ENCODE measurements at places on chromosomes 3 and 15.
A peak's percentile ranks its signal among the peaks of the same experiment; 100 is the strongest.

DNA sequence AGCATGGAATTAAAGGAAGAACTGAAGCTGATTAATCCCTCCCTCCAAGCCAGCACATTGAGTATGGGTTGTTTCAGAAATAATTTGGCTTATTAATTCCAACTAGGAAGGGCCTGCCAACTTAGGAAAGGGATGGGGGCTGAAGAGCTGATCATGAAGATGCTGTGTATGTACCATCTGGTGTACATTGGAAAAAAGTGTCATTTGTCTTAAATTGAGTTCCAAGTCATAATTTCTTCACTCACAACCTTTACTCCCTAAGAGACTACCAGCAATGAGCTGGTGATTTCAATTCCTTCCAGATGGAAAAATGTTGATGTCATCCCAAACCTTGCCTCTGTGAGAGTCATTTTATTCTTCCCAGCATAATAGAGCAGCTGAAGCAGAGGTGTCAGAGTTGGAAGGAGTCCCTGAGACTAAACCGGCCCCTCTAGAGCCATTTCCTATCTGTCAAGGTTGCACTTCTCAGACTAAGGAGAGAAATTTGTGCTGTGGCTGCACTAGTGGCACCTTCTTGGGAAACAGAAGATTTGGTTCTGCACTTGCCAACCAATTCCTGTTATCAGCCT, 79.4 kb downstream of the GTPBP8 start:
- DNase-seq = no peak

DNA sequence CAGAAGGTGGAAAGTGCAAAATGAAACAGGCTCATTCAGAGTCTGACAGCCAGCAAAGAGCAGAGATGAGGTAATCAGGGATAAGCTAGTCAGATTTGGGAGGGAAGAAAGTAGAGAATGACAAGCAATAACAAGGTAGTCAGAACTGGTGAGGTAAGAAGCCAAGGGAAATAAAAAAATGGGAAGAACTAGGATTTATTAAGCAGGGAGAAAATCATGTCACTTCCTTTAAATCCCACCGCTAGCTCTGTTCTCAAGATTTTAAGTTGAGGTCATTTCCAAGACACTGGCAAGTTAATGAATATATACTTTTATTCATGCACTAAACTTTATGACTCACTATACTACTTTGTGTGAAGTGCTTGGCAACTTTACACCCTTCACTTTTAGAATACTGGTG, 1106.8 kb downstream of the IGSF11 start:
- no peak for DNase-seq

GRCh38 chr15:29556380-29556779, 265.9 kb downstream of the TJP1 start:
- DNase-seq = no peak

GRCh38 chr15:72199721-72200212, 2.2 kb upstream of the GRAMD2A start:
- DNase-seq = peak; percentile 95

GRCh38 chr3:14946739-14947099, 664 bp upstream of the NR2C2 start:
- DNase-seq = no peak

- DNase-seq = no peak
These were observed 28.3 kb downstream of the PLXND1 start for GRCh38 chr3:129577925-129578786.

Data from HT-29 (cell line).